HCT116 (cell line): ENCODE measurements at places on chromosomes 7 and 10.

GRCh38 chr7:103764901-103765300, 224.6 kb downstream of the RELN start:
- DNase-seq, result no peak

GRCh38 chr7:27994639-27995038, 186.0 kb downstream of the JAZF1 start:
- no peak for DNase-seq

- peak; percentile 64 for DNase-seq
These were observed 30.0 kb downstream of the MTERF1 start for GRCh38 chr7:91850455-91850854.

DNA sequence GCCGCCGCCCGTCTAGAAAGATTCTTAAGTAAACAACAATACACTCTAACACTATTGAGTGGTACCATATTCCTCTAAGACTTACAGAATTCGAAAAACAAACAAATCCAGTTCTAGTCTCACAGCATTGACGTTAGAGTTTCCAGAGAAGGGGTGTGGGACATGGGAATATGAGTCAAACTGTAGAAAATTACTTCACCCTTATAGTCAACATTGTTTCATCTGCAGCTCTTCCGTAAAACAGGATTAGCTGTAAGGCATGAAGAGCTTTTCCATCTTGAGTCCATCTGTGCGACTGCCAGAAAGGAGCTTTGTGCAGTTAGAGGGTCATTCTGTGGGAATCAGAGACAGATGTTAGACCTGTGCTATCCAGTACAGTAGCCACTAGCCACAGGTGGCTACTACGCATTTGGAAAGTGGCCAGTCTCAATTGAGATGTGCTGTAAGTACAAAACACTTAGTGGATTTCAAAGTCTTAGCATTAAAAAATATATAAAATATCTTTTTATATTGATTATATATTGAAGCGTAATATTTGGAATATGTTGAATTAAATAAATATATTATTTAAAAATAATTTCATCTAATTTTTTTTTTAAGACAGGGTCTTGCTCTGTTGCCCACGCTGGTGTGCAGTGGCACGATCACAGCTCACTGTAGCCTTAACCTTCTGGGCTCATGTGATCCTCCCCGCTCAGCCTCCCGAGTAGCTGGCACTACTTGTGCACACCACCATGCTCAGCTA, 79.8 kb upstream of the MPP7 start:
- no peak for DNase-seq

GRCh38 chr7:131753620-131754222, 197.3 kb upstream of the PODXL start:
- DNase-seq, result peak; percentile 22

DNA sequence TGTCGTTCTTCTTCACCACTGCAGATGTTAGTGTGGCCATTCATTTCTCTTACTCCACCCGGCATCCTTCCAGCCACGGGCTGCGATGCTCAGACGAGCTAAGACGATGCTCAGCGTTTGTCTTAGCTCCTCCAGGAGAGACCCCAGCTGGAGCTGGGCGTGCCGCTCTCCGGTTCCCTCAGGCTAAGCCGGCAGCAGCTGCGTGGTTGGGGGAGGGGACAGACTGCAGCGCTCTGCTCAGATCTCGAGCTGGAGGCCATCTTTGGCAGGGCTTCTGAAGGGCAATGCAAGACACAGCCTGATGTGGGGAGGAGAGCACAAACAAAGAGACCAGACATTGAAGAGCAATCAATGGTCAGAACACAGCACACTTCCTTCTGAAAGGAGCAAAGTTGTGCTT, 4.8 kb downstream of the INA start:
- DNase-seq, result no peak

- DNase-seq, result no peak
These were observed 352.1 kb downstream of the FRMD4A start for GRCh38 chr10:13978533-13979115.

GRCh38 chr7:139509535-139509934, 13.9 kb upstream of the CLEC2L start:
- DNase-seq, result no peak

- peak; percentile 28 for DNase-seq
These were observed at the start of gene ASB13 for GRCh38 chr10:5666008-5666840. ASB13 (minus strand) TSS chr10:5666595; CDS start chr10:5666551, 44 bp downstream.

- no peak for DNase-seq
These were observed 31.3 kb upstream of the GALNT11 start for GRCh38 chr7:151993977-151994676.

GRCh38 chr7:152986376-152986775, 226.8 kb downstream of the ACTR3B start:
- DNase-seq, result no peak

- no peak for DNase-seq
These were observed 119.4 kb downstream of the VIPR2 start for GRCh38 chr7:159025161-159025779.

- no peak for DNase-seq
These were observed 13.0 kb downstream of the BCAP29 start for GRCh38 chr7:107593025-107593410.

DNA sequence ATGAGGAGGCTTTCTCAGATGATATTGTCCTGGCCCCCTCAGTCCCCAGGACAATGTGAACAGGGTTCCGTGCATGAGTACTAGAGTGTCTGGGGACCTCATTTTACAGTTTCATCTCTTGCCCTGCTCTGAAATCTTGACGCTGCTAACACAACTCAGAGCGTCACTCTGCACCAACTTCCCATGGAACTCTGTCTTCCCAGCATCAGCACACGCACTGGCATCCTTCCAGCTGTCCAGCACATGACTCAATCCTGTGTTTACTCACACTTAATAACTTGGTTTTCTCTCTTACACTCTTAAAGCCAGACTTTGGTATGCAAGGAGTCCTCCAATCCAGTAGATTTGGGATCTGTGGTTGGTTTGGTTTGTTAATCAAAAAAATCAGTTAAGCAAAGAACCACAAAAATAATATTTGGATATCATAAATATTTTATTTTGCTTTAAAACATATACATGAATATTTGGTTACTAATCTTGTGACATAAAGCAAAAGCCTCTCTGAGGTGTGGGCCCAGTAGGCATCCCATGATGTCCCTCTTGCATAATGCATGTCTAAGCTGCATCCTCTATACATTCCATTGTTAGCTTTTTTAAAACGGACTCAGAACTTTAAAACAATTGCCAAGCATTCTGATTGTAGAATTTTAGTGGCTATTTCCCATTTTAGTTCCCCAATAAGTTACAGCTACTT, 131.0 kb downstream of the CXCL12 start:
- DNase-seq, result no peak

DNA sequence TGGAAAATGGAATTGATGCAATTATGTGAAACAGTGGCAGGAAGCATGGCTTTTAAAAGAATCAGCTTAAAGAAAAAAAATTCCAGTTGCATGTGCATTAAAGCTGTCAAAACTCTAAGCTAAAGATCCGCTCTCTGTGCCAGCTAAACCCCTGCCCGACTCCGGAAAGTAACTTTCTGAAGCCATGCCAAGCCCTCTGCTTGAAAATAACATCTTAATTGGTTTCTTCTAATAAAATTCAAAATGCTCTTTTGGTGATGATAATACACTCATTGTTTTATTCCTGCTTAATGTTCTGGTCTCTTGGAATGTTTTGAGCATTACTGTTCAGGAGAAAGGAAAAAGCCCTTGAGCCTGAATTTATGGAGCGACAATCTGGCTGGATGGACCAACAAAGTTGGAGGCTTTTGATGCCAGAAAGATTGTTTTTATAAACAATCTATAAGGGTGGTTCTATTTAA, 11.7 kb downstream of the SEMA3C start:
- no peak for DNase-seq

DNA sequence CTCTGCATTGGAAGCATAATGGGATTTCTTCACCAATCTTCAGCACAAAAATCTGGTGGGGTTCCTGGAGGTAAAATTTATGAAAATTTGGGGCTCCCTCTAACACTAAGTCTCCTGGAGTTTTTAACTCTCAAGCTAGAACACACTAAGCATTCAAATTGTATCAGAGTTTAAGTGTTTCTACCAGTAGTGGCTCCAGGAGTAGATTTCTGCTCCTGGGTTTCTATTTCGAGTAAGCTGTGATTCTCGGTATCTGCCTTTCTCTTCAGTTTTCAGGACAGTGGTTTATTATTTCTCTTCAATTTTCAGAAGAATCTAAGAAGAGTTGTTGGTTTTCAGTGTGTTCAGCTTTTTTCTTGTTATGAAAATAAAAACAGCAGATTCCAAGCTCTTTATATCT, 566.4 kb upstream of the KCND2 start:
- no peak for DNase-seq

- no peak for DNase-seq
These were observed 18.9 kb downstream of the FAM131B start for GRCh38 chr7:143343596-143343995.

DNA sequence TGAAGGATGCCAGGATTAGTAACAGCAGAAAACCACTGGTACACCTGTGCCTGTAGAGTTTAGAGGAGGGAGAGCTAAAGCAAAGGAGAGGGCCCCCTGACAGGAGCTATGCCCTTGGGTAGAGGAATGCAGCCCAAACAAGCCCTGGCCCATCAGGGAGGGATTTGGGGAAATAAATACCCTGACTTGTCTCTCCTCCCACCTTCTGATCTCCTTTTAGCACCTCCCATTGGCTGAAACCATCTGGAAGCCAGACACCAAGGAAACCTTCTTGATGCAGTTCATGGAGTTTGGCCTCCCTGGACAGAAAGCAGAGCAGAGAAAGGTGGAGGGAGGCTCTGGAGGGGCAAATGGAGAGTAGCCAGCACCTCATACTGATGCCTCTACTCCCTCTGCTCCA, 45.3 kb downstream of the ADRA2A start:
- no peak for DNase-seq

DNA sequence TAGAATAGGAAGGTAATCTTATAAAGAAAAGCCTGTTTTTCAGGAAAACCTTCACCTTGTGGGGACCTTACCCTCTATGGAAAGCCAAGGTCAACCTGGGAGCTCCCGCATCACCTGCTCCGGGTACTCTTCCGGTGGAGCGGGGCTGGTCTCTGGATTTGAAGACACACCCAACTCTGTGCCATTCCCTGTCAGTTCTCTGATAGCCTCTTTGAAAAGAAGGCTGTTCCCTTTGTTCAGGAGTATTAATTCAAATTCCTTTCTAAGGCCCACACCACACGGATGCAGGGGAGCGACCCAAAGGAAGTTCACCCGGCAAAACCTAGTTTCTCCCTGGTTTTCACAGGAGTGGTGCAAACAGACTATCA, 10.7 kb downstream of the CTBP2 start:
- DNase-seq, result no peak

- no peak for DNase-seq
These were observed 739.1 kb downstream of the MAGI2 start for GRCh38 chr7:78714356-78714755.

DNA sequence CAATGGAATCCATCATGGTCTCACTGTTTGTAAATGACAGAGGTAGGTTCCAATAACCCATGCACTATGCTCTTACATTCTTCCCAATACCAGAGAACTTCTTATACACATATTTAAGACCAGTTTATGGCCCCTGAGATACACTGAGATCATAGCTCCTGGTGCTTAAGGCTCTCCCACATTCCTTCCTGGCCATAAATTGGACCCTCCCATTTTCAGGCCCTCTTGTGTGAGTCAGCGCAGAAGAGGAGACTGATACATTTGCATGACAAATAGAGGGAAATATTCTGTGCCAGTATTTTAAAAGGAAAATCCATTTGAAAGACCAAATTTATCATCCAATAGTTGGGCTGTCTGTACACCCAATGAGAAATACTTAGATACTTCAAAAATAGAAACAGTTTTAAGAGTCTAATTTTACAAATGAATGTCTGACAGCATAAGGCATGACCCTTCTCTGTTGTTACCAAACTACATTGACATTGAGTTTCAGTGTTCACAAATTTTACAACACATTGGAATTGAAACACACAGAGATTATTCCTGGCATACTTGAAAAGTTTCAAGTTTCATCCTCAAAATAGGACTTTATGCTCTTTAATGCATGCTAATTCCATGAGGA, 35.3 kb downstream of the SLC16A9 start:
- DNase-seq, result no peak

DNA sequence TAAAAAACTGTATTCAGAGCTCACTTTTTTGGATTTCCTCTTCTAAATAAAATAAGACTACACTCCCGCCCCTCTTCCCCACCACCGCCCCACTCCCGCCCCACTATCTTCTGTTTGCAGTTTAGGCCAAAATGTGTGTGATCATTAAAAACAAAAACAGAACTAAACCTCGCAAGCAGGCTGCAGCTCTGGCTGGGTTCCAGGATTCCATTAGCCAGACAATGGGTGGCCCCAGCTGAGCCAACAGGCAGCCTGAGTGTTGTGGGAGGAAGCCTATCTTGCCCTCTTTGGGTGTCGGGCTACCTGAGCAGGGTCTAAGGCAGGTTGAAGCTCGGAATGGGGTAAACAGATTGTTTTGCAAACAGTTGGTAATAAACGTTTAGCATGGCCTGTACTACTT, 41.7 kb downstream of the ARL4A start:
- no peak for DNase-seq

- DNase-seq, result no peak
These were observed 32.7 kb upstream of the MACC1 start for GRCh38 chr7:20249920-20250319.

DNA sequence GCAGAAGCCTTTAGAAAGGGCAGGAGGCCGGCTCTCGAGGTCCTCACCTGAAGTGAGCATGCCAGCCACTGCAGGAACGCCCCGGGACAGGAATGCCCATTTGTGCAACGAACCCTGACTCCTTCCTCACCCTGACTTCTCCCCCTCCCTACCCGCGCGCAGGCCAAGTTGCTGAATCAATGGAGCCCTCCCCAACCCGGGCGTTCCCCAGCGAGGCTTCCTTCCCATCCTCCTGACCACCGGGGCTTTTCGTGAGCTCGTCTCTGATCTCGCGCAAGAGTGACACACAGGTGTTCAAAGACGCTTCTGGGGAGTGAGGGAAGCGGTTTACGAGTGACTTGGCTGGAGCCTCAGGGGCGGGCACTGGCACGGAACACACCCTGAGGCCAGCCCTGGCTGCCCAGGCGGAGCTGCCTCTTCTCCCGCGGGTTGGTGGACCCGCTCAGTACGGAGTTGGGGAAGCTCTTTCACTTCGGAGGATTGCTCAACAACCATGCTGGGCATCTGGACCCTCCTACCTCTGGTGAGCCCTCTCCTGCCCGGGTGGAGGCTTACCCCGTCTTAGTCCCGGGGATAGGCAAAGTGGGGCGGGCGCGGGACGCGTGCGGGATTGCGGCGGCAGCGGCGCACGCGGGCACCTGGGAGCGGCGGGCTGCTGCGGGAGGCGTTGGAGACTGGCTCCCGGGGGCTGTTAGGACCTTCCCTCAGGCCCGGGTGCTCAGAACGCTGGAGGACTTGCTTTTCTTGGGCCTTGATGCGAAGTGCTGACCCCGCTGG, at the start of gene FAS:
TSS of gene FAS (plus strand) at position 415 of the 777 bp plus-strand sequence. CDS start at position 494, 79 bp downstream.
- DNase-seq, result peak; percentile 56

DNA sequence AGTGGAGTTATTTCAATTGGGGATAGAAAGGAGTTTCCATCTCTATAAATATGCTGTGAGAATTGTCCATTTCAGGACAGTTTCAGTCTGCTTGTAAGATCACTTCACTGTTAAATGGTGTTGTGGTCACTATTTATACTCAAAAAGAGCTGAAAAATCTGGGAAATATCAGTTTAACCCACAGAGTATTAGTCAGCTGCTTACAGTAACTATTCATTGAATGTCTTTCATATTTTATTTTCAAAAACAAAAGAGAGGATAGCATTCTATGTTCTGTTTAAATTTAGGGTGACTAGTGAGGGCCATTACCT, 85.4 kb upstream of the PLXDC2 start:
- DNase-seq, result no peak
